ENCODE measurements at places on chromosomes 12 and 14.
A peak's percentile ranks its signal among the peaks of the same experiment; 100 is the strongest.

DNA sequence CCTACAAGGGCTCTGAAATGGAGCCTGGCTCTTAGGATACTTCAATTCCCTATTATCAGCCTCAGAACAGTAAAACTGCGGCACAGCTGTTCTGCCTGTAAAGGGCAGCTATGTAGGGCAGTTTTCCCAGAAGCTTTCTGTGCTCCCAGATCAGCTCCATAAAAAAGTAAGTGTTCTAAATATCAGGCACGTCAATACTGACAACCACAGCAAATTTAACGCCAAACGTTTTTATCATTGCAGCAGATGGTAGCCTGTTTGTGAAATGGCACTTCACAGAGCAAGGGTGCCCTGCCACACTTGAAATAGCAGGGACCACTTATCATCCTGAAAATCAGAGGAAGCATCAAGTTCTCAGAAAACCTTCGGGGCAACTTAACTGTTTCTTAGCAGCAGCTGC, 54.8 kb upstream of the PTHLH start:
- DNase-seq = no peak

- no peak for DNase-seq
Observed at GRCh38 chr14:72708708-72709475, 185.0 kb downstream of the DPF3 start.

DNA sequence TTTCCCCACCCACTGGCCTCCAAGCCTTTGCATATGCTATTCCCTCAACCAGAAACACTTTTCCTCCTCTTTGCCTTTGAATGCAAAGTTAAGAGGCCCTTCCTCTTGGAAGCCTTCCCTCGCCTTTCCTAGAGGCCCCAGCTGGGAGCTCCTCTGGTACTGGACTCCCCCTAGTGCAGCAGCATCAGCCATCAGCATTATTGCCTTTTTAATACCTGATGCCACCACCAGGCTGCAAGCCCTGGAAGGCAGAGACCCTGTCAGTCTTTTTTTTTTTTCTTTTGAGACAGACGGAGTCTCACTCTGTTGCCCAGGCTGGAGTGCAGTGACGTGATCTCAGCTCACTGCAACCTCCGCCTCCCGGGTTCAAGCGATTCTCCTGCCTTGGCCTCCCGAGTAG, 19.1 kb upstream of the PLA2G1B start:
- DNase-seq = no peak

- DNase-seq = no peak
Observed at GRCh38 chr14:94481468-94482131, 5.6 kb upstream of the SERPINA9 start.

DNA sequence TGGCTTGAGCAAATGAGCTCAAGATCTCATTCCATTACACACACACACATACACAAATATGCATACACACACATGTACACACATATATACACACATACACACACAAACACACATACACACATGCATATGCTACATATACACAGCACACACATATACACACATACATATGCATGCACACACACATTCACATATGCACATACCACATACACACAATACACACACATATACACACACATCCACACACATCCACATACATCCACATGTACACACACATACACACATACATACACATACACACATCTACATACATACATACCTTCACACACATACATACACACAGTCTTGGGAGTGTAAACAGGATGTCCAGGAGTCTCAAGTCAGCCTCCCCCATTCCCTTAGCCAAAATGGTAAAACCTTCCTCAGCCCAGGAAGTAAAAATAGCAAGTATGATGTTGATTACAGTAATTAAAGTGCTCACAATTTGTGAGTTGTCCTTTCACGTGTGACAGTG, 12.8 kb downstream of the HHIPL1 start:
- DNase-seq = no peak

GRCh38 chr14:99764222-99764706, 28.9 kb upstream of the EML1 start:
- no peak for DNase-seq

- DNase-seq = no peak
Observed at GRCh38 chr14:32606301-32606700, 277.2 kb downstream of the AKAP6 start.

DNA sequence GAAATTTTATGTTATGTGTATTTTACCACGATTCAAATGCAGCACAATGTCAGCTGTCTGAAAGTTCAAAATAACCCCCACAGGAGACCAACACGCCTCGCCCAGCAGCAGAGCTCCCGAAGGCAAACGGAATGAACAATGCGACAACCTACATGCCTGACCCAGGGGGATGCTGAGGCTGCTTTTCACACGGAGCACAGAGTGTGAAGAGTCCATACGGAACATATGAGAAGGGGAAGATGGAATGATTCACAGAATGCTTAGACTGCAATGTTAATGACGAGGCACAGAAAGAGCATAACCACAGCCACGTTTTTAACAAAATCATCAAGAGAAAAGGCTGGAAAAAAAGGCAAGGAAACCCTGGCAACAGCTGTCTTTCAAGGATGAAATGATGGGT, 22.6 kb downstream of the ZFYVE21 start:
- DNase-seq = no peak

GRCh38 chr14:95480109-95480886, 36.2 kb downstream of the SYNE3 start:
- DNase-seq = peak; percentile 28

- no peak for DNase-seq
Observed at GRCh38 chr14:45715946-45716345, 462.9 kb upstream of the MIS18BP1 start.

DNA sequence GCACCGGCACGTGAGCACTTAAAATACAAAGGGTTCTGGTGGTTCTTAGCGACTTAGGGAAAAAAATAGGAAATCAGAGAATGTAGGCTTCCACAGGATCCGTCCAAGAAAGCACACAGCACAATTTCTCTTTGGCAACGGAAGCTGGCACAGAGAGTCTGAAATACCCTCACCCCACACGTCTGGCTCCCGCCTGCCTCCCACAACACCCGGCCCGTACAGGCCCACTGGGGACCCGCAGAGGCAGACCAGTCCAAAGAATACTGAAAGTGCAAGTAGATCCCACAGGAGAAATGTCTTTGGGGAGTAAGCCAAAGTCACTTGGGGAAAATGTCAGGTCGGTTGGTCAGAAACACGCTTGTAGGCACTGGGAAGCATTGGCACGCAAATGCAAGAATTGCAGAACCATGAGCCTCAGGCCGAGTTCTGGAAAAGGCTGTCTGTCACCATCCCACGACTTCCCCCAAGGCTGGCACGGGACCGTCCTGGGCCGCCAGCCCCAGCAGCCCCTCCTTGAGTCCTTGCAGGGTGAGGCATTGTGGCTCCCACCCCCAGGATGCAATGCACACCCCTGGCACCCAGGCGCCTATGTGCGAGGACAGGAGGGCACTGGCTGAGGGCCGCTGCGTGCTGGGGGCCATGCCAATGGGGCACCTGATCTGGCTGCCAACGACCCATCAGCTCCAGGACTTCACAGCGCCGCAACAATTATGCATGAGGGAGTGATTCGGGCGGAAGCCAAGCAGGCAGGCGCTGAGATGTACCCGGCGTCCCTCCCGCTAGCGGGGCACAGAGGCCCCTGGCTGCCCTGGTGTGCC, 29.7 kb downstream of the CHGA start:
- no peak for DNase-seq

DNA sequence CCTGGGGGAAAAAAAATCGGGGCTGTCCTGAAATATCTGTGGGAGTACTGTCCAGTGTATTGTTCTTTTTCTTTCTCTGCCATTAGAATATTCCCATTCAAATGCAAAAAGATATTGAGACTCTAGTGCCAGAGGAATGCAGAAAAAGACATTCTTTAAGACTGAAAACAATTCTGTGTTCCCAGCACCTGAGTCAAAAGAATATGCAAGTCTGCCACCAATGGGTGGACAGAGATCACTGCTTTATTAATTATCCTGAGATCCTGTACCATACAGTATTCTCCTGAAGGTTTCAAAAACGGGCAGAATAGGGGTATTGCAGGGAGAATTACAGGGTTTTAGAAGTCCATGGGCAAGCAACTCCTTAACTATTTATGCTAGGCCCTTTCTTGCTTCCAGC, 361.8 kb downstream of the C12orf50 start:
- DNase-seq = no peak

DNA sequence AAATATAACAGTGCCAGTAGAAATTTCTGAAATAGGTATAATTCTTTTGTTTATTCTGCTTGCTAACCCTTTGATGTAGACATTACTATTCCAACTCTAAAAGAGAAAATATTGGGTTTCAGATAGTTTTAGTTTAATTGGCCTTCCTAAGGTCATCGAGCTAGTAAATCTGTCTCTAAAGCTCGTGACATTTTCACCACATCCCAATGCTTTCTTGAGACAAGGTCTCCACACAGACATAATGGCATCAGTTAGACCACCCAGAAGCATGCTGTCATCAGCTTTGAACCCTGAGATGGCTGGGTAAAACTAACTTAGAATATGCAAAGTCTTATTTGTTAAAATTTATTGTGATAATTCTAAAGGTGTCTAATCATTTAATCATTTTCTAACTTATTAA, 52.0 kb downstream of the PIK3C2G start:
- DNase-seq = no peak

GRCh38 chr12:130969223-130969622, 15.5 kb downstream of the ADGRD1 start:
- no peak for DNase-seq

GRCh38 chr12:12474471-12474928, 88.2 kb downstream of the DUSP16 start:
- no peak for DNase-seq

DNA sequence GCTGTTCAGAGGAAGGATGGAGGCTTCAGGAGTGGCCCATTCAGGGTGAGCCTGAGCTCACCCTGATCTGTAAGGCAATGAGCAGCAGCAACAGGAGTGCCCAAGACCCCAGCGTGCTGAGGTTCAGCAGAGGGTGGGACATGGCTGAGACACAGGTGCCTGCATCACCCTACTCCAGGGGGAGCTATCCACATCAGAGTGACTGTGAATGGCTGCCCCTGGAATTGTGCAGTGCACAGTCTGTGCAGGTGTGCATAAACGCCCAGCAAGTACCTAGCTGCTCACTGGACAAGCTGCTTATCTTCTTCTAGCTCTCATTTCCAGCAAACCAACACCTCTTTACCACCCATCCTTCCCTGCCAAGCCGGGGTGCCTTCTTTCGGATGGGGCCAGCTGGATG, 140.6 kb upstream of the PRMT8 start:
- DNase-seq = no peak

- no peak for DNase-seq
Observed at GRCh38 chr12:6916426-6917200, 2.2 kb downstream of the ENO2 start.

GRCh38 chr12:50188875-50189575, 21.9 kb upstream of the CERS5 start:
- no peak for DNase-seq

GRCh38 chr12:92650228-92650822, 52.5 kb upstream of the PLEKHG7 start:
- DNase-seq = no peak

DNA sequence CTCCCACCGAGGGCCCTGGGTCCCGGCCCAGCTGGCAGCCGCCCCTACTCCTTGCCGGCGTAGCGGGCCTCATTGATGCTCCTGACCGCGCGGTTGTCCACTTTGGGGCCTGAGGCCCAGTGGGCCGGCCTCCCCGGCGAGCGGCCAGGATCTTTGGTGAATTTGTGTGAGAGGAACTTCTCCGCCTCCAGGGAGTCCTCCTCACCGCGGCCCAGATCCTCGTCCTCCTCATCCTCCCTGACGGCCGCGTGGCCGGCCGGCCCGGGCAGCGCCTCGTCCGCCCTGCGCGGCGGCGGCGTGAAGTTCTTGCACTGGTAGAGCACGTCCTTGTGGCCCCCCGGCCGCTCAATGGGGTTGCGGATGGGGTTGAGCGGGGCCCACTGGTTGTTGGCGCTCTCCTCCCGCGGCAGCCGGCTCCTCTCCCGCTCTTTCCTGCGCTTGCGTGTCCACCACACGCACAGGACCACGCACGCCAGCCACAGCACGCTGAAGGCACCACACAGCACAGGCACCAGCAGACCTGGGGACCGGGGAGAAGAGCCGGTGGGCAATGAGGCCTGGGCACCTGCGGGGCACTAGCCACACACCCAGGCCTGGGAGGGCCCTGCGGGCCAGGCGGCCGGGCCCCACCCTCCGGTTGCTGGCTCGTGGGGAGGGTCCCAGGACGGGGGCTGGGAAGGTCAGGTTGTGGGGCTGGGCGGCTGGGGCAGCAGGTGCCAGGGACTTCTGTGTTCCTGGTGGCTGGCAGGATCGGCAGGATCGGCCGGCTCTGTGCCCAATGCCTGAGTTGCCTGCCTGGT, 25.7 kb downstream of the JAG2 start:
- no peak for DNase-seq

DNA sequence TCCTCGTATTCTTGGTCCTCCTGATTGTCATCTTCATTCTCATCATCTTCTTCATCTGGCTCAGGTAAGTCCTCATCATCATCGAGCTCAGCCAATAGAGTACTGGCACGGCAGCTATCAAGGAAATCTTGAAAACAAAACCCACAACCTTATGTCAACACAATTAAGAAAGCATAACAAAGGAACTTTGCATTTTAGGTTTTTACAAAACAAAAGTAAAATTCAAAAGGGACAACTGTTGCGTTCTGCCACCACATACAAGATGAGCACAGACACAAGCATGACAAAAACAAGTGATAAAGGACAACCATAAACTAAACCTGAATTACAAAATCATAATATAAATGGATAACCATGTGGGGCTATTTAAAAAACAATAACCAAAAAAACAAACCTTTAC, 84.7 kb downstream of the HECTD1 start:
- DNase-seq = no peak

DNA sequence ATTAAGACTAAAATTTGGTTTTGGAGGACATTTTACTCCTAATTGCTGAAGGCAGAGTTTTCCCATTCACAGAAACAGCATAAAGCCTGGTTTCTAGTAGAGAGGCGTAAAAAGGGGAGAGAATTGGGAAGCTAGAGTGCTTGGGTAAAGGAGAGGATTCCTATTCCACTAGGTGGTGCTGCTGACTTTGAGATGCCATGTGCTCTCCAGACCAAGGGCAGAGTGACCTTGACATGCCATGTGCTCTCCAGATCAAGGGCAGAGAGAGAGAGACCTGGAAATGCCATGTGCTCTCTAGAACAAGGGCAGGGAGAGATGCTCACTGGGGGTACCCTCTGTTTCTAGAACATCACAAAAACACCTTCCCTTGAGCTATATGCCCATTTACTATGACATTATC, 176.2 kb upstream of the PDZRN4 start:
- no peak for DNase-seq

GRCh38 chr12:132490422-132491137, 629 bp downstream of the FBRSL1 start:
- no peak for DNase-seq

GRCh38 chr14:71119075-71119474, 211.8 kb downstream of the PCNX1 start:
- DNase-seq = no peak

GRCh38 chr12:52980096-52980649, 26.1 kb upstream of the EIF4B start:
- no peak for DNase-seq

GRCh38 chr14:95314609-95315008, 5.1 kb downstream of the CLMN start:
- no peak for DNase-seq

GRCh38 chr12:92400006-92400405, 254.4 kb upstream of the BTG1 start:
- no peak for DNase-seq

GRCh38 chr12:3315201-3315661, 175.8 kb upstream of the PRMT8 start:
- no peak for DNase-seq

- DNase-seq = no peak
Observed at GRCh38 chr14:60565211-60565610, 56.3 kb downstream of the SIX6 start.
